ENCODE measurements at places on chromosomes 6 and 20. TPM values are rescaled to one million over a fixed set of nuclear protein-coding genes. Genes with fewer than 3 reads are reported as not detected.

Gene ANGPT4
- 0.35 TPM for total RNA-seq

Gene MAFB
- 10.8 TPM for total RNA-seq

Gene ACSS1
- total RNA-seq = 4.0 TPM

Gene TUBB1
- not detected for total RNA-seq

Gene HLA-DPB1
- 12.7 TPM for total RNA-seq

Gene FAM209B
- 0.36 TPM for total RNA-seq

Gene OOEP
- total RNA-seq = not detected

Gene SCRT2
- total RNA-seq = not detected

Gene PAK5
- 0.42 TPM for total RNA-seq

Gene ZBTB2
- total RNA-seq = 15.2 TPM

Gene TLDC2
- total RNA-seq = 0.29 TPM

Gene AHI1
- 41.6 TPM for total RNA-seq

DNA sequence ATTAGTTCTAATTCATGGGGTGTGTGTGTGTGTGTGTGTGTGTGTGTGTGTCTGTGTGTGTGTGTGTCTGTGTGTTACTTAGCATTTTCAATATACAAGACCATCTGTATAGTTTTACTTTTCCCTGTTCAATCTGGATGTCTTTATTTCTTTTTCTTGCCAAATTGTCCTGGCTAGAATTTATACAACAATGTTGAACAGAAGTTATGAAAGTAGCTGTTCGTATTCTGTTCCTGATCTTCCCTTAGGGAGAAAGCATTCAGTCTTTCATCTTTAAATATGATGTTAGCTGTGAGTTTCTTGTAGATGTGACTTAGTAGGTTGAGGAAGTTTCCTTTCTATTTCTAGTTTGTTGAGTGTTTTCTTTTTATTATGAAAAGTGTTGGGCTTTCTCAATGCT is 334.7 kb upstream of the RNF24 start:
- H3K27me3 ChIP-seq = peaks cover 11% of the 10 kb centered on the region
- peaks cover 5% of the 10 kb centered on the region for H3K36me3 ChIP-seq
- no peak for DNase-seq
- no peak overlapping the region for H3K4me3 ChIP-seq

- DNase-seq = no peak
- no peaks in the 10 kb centered on the region for H3K36me3 ChIP-seq
- no peak overlapping the region for H3K27ac ChIP-seq
- H3K27me3 ChIP-seq = no peaks in the 10 kb centered on the region
- no peak overlapping the region for H3K4me3 ChIP-seq
These were observed 928.9 kb downstream of the TFAP2A start for GRCh38 chr6:9485992-9486391.

- H3K4me3 ChIP-seq = no peak overlapping the region
- no peaks in the 10 kb centered on the region for H3K27me3 ChIP-seq
- peaks cover 3% of the 10 kb centered on the region for H3K36me3 ChIP-seq
- no peak for DNase-seq
- no peak overlapping the region for H3K27ac ChIP-seq
- H3K4me1 ChIP-seq = peaks cover 13% of the 10 kb centered on the region
These were observed 35.9 kb upstream of the MDFI start for GRCh38 chr6:41602422-41602743.
